ENCODE measurements at places on chromosomes 7 and 10. TPM values are rescaled to one million over a fixed set of nuclear protein-coding genes. Genes with fewer than 3 reads are reported as not detected.

The TAF6 gene
- polyA plus RNA-seq, result 65.8 TPM

The LLCFC1 gene
- 1.0 TPM for polyA plus RNA-seq

The CUZD1 gene
- polyA plus RNA-seq, result 1.7 TPM

The PON1 gene
- polyA plus RNA-seq, result 0.50 TPM

The GLI3 gene
- 16.5 TPM for polyA plus RNA-seq

Data from renal pelvis (tissue), 12 donors.